ENCODE measurements at places on chromosomes 11 and 22.

- DNase-seq = no peak
Observed at GRCh38 chr11:35311331-35311730, 108.0 kb downstream of the SLC1A2 start.

DNA sequence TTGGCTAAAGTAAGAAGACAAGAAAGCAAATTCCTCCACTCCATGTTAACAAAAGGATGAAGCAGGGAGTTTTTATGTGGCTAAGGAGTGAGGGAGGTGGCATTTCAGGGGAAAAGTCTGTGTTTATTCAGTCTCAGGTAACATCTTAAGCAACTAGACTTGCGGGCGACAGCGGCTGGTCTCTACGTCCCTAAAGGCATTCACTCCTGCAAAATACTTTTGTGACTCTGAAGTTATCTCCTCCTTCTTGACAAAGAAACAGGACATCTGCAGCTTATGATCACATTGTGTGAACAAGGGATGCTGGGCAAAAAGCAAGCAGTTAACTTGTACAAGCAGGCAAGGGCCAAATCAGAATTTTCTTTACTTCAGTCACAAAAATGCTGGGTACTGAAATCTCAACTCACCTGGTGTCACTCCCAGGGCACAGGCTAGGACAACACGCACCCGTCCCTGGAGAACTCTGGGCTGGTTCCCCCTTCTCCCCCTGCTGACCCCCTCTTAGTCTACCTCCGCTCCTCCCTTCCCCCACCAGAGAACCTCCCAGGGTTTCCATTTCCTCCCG is 38.3 kb downstream of the IGLL5 start:
- no peak for DNase-seq

- DNase-seq = no peak
Observed at GRCh38 chr11:111362887-111363411, 16.1 kb downstream of the POU2AF1 start.

DNA sequence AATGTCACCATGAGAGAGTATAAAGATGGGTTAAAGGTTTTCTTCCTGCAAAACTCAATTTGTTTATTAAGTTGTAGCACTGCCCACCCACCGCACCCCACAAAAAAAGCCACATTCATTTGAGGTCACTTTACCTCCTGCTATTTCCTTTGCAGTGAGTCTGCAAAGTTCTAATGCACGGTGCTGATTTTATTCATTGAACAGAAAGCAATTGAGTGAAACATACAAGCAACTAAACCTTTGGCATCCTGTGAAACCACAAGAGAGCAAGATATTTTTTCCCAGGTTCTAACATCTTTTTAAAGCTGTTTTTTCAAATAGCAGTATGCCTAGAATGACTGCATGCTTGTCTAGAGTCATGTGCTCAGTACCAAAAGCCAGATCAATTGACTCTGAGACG is 39.0 kb downstream of the RRAS2 start:
- DNase-seq = no peak

DNA sequence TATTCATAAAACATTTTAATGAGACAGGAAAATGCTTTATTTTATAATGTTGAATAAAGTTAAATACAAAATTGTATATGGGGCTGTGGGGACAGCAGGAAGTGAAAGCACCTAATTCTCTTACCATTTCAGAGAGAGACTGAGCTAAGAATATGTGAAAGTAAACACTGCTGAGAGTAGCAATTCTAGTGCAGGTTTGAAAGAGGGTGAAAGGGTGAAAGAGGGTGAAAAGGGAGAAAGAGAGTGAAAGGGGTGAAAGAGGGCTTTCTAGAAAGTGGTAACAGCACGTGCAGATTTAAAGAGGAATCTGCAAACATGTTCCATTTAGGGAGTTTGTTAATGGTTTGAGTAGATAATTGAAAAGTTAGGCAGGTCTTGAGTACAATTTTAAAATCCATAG is 652.0 kb upstream of the CCDC90B start:
- no peak for DNase-seq

DNA sequence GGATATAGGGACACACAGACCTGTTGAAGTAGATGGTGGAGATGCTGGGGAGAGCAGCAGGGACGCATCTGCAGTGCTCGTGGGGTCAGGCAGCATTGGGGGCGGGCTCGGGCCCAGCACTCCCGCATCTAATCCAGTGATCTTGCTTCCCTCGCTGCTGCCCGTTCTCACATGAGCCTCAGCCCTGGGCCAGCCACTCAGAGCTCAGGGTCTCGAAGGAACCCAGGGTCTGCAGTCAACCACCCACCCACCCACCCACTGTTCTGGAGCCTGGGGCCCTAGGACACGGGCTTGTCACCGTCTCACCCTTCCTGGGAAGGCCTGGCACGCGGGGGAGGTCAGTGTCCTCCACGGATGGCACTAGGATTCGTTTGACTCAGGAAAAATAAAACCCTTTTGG is 406.0 kb downstream of the TBC1D22A start:
- no peak for DNase-seq

- DNase-seq = no peak
Observed at GRCh38 chr11:123407996-123408597, 22.0 kb upstream of the GRAMD1B start.

DNA sequence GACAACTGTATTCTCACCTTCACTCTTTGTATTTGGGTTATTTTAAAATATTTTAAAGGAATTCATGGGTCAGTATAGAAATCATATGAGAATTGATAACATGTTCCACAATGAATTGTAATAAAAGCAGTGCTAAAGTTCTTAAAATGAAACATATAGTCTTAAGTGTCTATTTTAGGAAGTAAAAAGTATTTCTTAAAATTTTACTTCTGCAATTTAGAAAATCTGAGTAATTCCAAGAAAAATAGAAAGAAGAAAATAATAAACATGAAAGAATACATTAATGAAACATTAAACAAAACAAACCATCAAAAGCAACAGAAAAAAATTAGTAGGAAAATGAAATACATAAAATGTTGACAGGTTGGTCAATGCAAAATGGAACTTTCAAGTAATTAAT is 332.4 kb downstream of the ETS1 start:
- DNase-seq = no peak
